ENCODE measurements at places on chromosomes 3 and 15. TPM values are rescaled to one million over a fixed set of nuclear protein-coding genes. Genes with fewer than 3 reads are reported as not detected.

Gene TGM5
- total RNA-seq, result not detected

- H3K4me1 ChIP-seq, result no peaks in the 10 kb centered on the region
- H3K27me3 ChIP-seq, result no peaks in the 10 kb centered on the region
- H3K4me3 ChIP-seq, result no peak overlapping the region
- DNase-seq, result no peak
These were observed 27.4 kb upstream of the ARL14 start for GRCh38 chr3:160649596-160649995.

GRCh38 chr3:185797993-185798830 lies 26.6 kb downstream of the IGF2BP2 start:
- no peaks in the 10 kb centered on the region for H3K4me1 ChIP-seq
- no peaks in the 10 kb centered on the region for H3K27me3 ChIP-seq
- no peak for DNase-seq
- H3K27ac ChIP-seq, result no peak overlapping the region

- H3K4me1 ChIP-seq, result peaks cover 7% of the 10 kb centered on the region
- H3K27me3 ChIP-seq, result no peaks in the 10 kb centered on the region
- DNase-seq, result no peak
- H3K4me3 ChIP-seq, result no peak overlapping the region
- no peaks in the 10 kb centered on the region for H3K36me3 ChIP-seq
- no peak overlapping the region for H3K27ac ChIP-seq
These were observed 79.9 kb upstream of the PEX5L start for GRCh38 chr3:180116658-180117057.

GRCh38 chr15:62760538-62760937 lies 282.0 kb upstream of the TPM1 start:
- H3K27me3 ChIP-seq, result no peaks in the 10 kb centered on the region
- no peak overlapping the region for H3K4me3 ChIP-seq
- no peak overlapping the region for H3K27ac ChIP-seq

GRCh38 chr15:98723195-98723594 lies 74.9 kb downstream of the IGF1R start:
- no peaks in the 10 kb centered on the region for H3K4me1 ChIP-seq
- no peaks in the 10 kb centered on the region for H3K27me3 ChIP-seq
- H3K4me3 ChIP-seq, result no peak overlapping the region
- H3K36me3 ChIP-seq, result no peaks in the 10 kb centered on the region
- H3K27ac ChIP-seq, result no peak overlapping the region
- no peak for DNase-seq

- DNase-seq, result no peak
- peak overlapping the region; percentile 33 for H3K4me3 ChIP-seq
- peaks cover 40% of the 10 kb centered on the region for H3K4me1 ChIP-seq
- no peaks in the 10 kb centered on the region for H3K27me3 ChIP-seq
These were observed 89.7 kb downstream of the BDH1 start for GRCh38 chr3:197465996-197466549.

DNA sequence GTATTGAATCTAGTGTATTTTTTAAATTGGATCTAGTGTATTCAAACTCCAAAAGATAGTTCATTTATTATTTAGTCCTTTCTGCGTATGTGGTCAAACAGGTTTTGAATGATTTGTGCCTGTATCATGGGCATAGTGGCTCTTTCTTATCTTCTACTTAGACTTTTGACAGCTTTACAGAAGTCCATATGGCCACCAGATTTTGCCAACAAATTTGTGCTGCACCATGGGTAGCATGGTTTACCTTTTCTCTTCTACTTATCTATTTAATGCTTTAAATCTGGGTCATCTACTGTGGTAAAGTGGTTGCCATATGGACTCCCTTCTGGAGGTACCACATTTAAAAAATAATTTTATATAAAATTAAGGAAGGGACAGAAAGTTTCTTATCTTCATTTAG lies 66.9 kb upstream of the CADM2 start:
- no peak overlapping the region for H3K27ac ChIP-seq
- H3K36me3 ChIP-seq, result no peaks in the 10 kb centered on the region
- H3K4me1 ChIP-seq, result no peaks in the 10 kb centered on the region
- DNase-seq, result no peak

DNA sequence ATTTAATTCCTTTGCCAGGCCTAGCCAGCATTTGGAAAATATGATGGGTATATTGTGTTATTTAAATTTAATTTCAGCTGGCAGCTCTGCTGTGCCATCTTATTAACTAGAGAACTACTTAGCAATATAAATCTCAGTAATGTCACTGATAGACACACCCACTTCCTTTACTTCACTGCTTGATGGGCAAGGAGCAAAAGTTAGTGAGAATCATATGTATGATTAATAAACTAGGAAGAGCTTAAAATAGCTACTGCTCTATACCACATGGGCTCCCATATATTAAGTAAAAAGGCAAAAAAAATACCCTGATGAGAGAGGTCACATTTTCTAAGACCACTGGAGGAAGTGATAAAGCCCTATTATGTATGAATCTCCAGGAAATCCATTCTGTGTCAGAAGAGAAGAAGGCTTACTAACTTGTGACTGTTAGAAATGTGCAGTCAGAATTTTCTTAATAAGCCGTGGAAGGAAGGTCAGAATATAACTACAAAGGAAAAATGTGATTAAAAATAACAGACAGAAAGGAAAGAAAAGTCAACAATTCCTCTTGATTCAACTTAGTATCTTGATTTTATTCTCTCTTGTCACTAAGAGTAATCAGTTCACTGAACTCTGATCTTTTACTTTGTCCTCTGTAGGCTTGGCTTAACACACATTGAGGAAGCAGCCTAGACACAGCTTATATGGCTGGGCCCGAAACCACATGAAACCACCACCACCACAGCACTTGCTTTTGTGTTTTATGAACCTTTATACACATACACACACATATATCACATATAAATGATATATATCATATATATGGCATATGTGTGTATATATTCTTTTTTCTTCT lies 1233.9 kb upstream of the ALCAM start:
- H3K36me3 ChIP-seq, result no peaks in the 10 kb centered on the region
- H3K4me3 ChIP-seq, result no peak overlapping the region
- H3K27ac ChIP-seq, result no peak overlapping the region
- no peaks in the 10 kb centered on the region for H3K27me3 ChIP-seq
- no peaks in the 10 kb centered on the region for H3K4me1 ChIP-seq
- DNase-seq, result no peak

DNA sequence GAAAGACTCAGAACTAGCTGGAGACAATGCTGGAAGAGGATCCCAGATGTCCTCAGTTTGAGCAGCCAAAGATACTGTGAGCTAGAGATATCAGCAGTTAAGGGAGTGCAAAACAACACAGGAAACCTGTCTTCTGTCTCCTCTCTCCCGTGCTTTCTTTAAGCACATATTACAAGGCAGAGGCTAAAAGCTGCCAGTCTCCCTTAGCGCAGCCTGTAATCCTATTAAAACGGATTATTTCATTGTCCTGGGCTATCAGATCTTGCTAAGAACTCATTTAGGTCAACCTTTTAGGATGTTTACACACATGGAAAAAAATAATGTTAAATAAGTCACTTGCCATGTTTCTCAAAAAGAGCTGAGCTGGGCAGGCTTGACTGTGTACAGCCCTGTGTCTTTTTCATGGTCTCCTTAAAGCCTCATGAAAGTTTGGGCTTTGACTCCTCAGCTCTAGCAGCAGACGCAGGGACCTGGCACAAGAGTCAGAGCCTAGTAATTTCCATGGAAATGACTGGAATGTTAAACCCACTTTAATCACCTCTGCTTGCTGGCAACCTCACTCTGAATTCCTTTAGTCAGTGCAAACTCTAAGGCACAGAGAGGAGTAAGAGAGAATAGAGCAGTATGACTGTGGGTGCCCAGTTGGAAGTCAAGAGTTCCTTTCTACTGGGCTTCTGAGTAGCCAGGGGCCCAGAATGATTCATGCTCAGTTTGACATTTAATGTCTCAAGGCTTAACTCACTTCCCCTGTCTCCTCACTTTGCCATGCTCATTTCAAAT lies 491.9 kb downstream of the NTRK3 start:
- no peaks in the 10 kb centered on the region for H3K36me3 ChIP-seq
- H3K27me3 ChIP-seq, result no peaks in the 10 kb centered on the region
- no peak overlapping the region for H3K4me3 ChIP-seq
- H3K27ac ChIP-seq, result no peak overlapping the region
- H3K4me1 ChIP-seq, result peaks cover 9% of the 10 kb centered on the region

- no peaks in the 10 kb centered on the region for H3K27me3 ChIP-seq
- no peaks in the 10 kb centered on the region for H3K36me3 ChIP-seq
- peaks cover 18% of the 10 kb centered on the region for H3K4me1 ChIP-seq
- peak; percentile 56 for DNase-seq
These were observed 620 bp downstream of the ABHD5 start for GRCh38 chr3:43691120-43691995.

- H3K4me3 ChIP-seq, result no peak overlapping the region
- no peak overlapping the region for H3K27ac ChIP-seq
- no peak for DNase-seq
- no peaks in the 10 kb centered on the region for H3K4me1 ChIP-seq
- peaks cover 37% of the 10 kb centered on the region for H3K36me3 ChIP-seq
These were observed 23.4 kb downstream of the DPP8 start for GRCh38 chr15:65494076-65494475.
